Spleen (tissue), 13 donors: ENCODE measurements at places on chromosomes 12 and 14. TPM values are rescaled to one million over a fixed set of nuclear protein-coding genes. Genes with fewer than 3 reads are reported as not detected.

DNA sequence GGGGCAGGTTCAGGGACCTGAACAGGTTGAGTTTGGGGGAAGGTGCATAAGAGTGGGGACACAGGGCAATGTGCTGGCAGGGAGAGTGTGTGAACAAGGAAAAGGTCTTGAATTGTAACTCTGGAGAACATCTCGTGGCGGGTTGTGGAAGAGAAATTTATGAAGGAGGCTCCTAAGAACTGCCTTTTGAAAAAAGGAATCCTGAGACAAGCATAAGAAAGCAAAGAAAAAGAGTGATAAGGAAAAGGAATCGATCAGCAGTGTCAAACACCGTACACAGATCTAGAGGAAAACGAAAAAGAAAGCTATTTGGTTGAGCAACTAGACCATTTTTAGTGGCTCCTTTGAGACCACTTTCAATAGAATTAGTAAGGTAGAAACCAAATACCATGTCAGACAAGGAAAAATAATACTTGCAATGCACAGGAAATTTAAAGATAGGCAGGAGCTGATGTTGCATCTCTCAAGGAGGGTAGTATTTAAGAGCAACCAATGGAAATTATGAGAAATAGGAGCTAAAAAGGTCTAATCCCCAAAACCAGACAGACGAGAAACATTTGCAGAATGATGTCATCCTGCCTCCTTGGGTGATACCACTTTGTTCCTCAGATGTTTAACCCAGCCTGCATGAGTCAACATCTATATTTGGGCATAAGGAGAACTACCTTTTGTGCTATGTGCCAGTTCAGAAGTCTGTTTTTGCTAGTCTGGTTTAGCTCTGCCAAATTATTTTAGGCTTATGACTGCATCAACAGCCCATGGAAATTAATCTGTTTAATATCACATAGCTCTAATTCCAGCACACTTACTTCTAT lies 64.5 kb upstream of the STK38L start:
- no peak for DNase-seq

DNA sequence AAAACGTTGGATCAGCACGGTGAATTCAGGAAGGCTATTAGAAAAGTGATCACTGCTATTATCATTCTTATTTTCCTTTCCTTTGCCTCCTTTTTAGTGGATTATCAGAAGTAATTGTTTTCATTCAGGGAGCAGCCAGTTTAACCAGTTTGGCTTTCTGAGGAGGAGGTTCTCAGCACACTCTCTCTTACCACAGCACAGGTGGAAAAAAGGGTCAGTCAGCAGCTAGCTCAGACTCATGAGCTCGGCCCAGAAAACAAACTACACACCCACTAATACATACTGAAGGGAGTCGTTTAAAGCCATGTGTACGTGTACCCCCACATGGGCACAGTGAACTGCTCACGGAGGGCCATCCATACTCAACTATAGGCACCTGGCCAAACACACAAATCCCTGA lies 23.2 kb upstream of the MAGOHB start:
- DNase-seq, result no peak

- DNase-seq, result no peak
These were observed 19.5 kb upstream of the PPFIBP1 start for GRCh38 chr12:27504507-27504906.

The ACOT2 gene
- 27.6 TPM for total RNA-seq

DNA sequence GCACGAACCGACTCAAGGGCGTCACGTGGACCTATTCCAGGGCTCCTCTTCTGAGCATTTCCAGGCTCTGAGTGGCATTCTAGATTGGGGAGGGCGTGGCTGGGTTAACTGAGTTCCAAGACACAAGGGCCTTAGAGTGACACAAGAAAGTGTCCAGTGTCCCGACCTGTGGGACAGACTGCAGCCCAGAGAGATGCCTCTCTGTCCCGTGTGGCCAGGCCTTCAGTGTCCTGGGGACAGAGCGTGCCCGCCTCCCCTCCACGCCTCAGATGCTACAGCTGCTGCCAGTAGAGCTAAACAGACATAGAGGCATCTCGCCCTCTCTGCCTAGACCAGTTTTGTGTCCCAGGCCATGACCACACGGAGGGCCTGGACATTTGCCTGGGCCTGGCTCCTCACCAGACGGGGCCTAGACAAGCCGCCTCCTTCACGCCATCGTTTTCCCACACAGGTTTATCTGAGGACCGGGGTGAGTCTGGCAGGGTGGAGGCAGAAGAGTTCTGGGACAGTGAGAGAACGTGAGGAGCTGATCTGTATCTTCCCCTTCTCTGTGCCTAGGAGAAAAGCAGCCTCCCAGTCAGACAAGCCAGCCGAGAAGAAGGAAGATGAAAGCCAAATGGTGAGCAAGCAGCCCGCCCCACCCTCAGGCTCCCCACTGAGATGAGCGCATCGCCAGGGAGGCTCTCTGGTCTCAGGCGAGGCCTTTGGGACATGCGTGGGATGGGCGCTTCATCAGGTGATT lies 27.1 kb downstream of the DEGS2 start:
- DNase-seq, result no peak

GRCh38 chr14:54787261-54787660 lies 115.4 kb downstream of the GCH1 start:
- no peak for DNase-seq

The MANSC4 gene
- total RNA-seq, result not detected

DNA sequence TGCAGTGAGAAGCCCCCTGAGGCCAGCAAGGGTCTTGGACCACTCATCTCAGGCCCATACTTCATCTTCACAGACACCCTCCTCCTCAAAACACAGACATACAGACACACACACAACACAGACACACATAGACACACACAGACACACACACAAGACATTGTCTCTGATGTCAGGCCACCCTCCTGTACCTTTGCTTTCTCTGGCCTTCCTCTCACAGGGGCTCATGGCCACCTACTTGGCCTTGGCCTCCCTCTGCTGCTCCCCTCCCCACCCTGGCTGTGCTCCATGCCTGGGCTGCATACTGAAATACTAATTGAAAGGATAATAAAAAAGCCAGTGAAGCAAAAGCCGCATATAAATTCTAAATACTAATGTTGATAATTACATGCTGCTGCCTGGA lies 1.6 kb upstream of the SYNDIG1L start:
- no peak for DNase-seq

DNA sequence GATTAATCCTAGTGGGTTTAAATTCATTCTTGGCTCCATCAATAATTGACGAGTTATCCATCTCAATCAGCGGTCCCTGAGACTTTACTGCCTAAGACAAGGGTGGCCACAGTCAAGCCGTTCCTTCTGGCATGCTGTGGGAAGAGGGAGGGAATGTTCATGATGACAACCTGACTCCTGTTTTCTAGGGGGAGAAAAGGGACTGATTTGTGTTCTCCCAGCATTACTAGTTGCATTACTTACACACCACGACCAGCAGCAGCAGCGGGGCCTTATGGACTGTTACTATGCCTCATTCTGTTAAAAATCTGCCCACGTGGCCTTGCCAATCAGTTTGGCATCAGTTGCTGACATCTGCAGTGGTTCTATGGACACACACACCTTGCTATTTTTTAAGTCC lies 29.9 kb downstream of the PLEKHG7 start:
- DNase-seq, result no peak

- peak; percentile 41 for DNase-seq
These were observed 21.9 kb downstream of the ZFYVE21 start for GRCh38 chr14:103737432-103738045.

The TEX22 gene
- 0.85 TPM for total RNA-seq

The SRGAP1 gene
- 14.2 TPM for total RNA-seq

GRCh38 chr14:58353516-58354299 lies 42.0 kb upstream of the TOMM20L start:
- no peak for DNase-seq

GRCh38 chr12:50401500-50402081 lies 906 bp downstream of the LARP4 start:
- DNase-seq, result no peak
